ENCODE measurements at places on chromosomes 5 and 9.

- no peak for DNase-seq
These were observed 109.3 kb upstream of the HAND1 start for GRCh38 chr5:154587123-154588026.

DNA sequence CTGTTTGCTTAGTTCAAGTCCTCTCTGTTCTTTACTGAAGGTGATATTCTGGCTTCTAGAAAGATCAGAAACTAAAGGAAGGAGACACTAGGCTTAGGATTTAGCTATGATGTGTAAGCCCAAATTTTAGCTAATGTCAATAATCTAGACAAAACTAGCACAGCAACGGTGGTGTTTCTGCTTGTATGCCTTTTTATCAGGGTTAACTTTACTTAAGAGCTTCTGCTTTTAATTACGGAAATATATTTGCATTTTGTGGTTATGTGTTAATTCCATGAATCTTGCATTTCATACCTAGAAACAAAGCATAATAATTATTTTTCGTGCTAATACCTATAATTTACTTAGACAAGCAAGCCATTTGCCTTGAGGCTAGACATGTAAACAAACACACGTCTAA lies 96.1 kb downstream of the PAX5 start:
- DNase-seq = no peak

GRCh38 chr9:94734054-94734754 lies 7.7 kb downstream of the AOPEP start:
- DNase-seq = no peak

DNA sequence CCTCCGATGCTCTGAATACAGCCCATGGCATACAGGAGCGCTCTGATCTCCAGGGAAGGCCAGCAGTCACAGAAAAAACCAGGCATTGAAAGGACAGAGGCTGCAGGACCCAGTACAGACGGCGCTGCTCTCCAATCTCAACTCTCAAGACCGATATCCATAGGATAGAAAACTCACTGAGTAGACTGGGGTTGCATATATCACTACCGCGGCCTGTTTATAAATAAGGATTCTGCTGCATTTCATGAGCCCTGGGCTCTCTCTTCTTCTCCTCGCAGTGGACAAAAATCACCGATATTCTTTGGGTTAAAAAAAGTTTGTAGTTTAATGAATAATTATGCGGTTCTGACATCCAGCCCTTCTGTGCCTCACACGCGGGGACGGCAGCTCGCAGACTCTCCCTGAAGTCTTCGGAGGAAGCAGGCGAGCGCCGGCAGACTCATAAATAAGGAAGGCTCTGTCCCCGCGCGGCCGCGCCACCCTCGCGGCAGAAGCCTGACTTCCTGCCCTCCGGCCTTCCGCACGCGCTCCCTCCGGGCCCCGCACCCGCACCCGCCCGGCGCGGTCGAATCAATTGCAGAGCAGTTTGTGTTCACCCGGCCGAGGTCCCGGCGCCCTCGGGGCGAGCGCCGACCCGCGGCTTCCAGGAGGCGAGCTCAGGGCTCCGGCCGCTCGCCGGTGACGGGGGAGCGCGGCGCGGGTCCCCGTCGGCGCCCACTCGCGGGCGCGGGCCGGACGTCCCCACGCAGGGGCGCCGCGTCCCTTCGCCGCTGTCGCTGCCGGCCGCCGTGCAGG lies at the start of gene FAM78A:
FAM78A (minus strand) TSS at position 417 of the 795 bp plus-strand sequence; CDS start at position 86, 331 bp downstream.
- DNase-seq = no peak

DNA sequence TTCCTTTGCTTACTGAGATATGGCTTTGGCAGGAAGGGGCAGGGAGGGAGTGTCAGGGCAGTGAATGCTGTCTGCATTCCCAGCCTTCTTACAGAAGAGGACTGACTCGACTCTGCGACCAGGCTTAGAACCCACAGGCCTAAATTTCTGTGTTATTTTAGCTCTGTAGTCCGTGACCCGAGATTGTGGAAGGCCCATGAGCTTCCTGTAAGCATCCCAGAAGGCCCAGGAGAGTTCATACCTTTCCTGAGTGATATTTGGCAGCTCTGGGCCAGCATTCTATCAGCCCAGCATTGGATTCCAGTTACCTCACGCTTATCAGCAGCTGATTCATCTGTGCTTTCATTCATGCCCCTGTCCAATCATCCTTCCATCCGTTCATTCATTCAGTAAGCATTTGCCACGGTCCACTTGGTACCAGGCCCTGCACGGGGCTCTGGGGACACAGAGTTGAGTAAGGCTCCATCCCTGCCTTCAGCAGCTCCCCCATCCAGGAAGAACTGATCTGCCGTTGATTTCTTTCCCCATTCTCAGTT lies 28.2 kb upstream of the RPL26L1 start:
- DNase-seq = peak; percentile 93

DNA sequence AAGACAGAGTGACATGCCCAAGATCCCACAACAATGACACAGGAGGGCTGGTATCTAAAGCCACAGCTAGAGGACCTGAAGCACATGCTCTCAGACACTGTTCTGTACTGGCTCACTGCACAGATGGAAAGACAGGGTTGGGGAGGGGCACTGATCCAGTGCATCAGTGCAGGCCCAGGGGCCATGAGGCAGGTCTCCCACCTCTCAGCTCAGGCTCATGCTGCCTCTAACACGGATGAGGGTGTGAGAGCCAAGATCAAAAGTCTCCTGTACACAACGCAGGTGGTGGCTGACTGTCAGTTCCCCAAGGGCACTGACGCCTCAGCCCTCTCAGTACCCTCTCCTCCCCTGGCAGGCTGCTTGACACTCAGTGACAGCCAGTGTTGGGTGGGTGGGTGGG lies 10.9 kb downstream of the RAPGEF1 start:
- no peak for DNase-seq

GRCh38 chr5:138975098-138975847 lies 100.1 kb upstream of the LRRTM2 start:
- DNase-seq = peak; percentile 88

GRCh38 chr9:87517732-87518131 lies 20.1 kb downstream of the DAPK1 start:
- DNase-seq = no peak

- DNase-seq = peak; percentile 51
These were observed 223.6 kb upstream of the EFNA5 start for GRCh38 chr5:107894361-107894760.
